ENCODE measurements at places on chromosomes 3 and 15.

DNA sequence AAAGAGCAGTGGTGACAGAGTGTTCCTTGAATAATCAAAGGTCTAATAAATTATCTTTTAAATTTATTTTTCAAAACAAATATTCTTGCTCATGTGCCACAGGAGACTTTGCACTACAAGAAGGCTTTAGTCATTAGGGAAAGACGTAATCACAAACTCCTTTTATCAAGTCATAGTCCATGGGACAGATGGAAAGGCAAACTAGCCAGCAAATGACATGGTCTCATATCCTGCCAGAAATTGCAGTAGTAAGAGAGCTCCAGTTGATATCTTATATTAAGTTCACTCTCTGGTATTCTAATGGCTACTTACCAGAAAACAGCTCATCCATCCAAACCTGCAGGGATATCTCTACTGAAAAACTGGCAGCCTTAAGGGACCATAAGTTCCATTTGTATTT lies 225.0 kb upstream of the TP63 start:
- no peak for DNase-seq

DNA sequence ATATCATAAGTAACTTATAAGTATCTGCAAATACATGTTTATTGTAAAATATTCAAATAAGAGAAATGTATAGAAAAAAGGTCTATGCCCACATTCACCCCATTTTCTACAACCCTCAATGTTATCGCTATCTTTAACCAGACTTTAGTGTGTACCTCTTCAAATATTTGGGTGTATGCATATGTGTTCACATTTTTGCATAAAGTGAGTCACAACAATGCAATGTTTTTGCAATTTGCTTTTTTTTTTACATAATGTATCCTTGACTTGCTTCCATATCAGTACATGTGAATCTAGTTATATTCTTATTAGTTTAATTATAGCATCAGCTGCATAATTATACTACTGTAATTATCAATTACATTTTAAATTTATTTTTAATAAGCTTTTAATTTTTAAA lies 117.3 kb upstream of the LYSMD4 start:
- DNase-seq: no peak

DNA sequence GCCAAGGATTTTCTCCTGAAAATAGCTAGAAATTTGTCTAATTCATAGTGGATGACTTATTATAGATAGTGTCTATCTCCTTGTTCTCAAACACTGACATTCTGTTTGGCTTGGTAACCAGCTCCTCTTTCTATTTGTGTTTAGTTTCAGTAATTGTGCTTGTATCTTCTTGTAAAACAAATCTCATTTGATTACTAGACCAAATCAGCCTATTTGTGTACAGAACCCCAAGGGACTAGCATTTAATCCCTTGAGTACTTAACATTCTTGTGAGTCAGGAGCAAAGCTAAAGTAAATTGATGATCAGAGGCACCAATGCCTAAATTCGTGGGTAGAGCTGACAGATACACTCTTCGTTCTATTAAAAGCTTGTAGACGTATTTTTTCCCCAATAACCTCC lies 306.5 kb upstream of the SLITRK3 start:
- no peak for DNase-seq

DNA sequence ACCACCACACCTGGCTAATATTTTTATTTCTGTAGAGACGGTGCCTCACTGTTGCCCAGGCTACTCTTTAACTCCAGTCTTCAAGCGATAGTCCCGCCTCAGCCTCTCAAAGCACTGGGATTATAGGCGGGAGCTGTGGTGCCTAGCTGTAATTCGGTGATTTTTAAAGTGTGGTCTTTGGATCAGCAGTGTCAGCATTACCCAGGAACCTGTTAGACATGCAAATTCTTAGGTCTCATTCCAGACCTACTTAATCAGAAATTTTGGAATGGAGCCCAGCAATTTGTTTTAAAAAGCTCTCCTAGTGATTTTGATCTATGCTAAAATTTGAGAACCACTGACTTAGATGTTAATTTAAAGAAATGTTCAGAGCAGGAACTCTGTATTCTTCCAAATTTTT lies 51.9 kb downstream of the GOLM2 start:
- DNase-seq: no peak

- peak; percentile 54 for DNase-seq
Observed at GRCh38 chr15:42919799-42920518, 619 bp downstream of the TTBK2 start.

DNA sequence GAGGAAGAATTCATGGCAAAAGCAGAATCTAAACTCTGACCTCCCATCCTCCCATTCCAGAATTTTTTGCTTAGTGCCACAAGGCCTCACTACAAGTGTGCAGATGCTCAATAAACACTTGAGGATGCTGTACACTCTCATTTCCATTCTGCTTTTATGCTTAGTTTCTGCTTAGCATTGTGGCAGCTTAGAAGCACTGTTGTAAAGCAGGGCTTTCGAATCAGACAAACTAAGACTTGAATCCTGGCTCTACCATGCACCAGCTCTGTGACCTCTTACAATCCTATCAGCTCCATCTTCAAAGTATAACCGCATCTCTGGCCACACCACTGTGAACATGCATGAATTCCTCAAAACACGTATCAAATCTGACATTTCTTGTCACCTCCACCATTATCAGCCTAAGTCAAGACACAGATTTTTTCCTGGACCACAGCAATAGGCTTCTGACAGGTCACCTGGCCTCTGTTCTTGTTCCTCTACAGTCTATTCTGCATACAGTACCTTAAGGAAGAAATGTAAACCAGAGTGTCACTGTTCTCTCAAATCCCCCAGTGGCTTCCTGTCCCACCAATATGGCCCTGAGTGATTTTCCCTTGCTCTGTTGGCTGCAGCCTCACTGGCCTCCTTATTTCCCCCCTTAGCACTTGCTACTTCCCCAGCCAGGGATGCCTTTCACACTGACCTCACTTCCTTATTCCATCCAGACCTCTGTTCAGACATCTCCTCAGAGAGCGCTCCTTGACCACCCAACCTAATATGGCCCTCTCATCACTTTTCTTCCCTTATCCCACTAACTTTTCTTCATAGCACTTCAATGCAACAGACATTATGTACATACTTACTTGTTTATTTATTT lies 8.1 kb upstream of the PHC3 start:
- DNase-seq: no peak

GRCh38 chr3:19881036-19881435 lies 53.0 kb downstream of the EFHB start:
- DNase-seq: no peak

DNA sequence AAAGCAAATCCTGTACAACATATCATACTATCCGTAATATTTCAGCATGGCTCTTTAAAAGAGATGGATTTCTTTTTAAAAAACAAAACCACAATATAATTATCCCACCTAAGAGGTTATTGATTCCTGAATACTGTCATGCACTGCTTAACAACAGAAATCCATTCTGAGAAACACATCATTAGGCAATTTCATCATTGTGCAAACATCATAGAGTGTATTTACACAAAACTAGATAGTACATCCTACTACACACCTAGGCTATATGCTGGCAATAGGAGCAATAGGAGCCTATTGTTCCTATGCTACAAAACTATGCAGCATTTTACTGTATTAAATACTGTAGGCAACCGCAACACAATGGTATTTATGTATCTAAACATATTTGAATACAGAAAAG lies 242.0 kb downstream of the NEK10 start:
- DNase-seq: no peak

GRCh38 chr15:51386029-51386428 lies 44.6 kb downstream of the GLDN start:
- DNase-seq: no peak

DNA sequence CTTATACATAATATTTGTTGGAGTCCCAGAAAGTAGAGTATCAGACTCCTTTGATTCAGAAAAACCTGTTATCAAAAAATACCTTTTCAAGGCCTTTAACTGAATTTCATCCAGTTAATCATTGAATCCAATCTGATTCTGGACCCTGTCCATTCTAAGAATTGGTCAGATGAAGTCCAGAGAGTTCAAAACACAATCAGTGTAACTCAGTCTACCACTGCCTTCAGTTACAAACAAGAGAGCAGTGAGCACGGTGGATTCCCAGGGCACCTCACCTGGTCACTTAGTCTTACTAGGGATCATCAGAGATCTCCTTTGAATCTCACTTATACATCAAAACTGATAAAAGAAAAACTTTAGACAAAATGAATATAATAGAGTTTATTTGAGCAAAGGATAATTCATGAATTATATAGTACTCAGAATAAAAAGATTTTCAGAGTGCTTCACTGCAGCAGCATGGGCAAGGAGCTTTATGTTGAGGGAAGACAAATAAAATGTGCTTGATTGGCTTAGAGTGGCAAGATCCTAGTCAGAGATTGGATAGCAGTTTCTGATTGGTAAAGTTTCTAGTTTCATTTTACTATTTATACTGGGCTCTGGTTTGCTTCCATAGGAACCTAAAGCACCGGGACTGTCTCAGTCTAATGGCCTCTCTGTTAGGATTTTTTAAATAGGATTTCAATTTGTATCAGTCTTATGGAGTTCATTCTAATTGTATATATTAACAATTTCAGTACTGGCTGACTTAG lies 474.9 kb upstream of the GOLIM4 start:
- DNase-seq: no peak

DNA sequence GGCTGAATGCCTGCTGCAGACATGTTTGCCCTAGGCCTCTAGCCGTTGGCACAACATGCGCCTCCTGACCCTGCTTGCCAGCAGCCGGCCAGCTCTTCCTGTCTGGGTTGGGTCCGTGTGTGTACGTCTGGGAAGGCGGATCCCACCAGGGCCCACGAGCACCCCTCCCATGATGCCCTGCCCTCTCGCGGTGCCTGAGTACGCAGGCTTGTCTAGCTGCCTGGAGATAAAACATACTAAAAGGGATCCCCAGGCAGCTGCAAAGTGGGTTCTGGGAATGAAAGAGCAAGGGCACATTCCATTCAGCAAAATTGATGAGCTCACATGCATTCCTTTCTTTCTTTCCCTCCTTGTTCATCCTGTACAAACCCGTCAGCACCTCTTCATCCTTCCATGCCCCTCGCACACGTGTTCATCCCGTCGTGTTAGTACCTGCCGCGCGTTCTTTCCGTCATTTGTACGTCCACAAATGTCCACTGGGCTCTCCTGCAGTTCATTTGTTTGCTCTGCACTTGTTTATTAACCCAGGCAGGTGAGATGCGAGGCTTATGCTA lies 74.3 kb downstream of the FBLN2 start:
- no peak for DNase-seq

- DNase-seq: no peak
Observed at GRCh38 chr3:193971261-193971751, 164.6 kb upstream of the HES1 start.

GRCh38 chr15:33985751-33986150 lies 17.5 kb downstream of the CHRM5 start:
- DNase-seq: no peak

DNA sequence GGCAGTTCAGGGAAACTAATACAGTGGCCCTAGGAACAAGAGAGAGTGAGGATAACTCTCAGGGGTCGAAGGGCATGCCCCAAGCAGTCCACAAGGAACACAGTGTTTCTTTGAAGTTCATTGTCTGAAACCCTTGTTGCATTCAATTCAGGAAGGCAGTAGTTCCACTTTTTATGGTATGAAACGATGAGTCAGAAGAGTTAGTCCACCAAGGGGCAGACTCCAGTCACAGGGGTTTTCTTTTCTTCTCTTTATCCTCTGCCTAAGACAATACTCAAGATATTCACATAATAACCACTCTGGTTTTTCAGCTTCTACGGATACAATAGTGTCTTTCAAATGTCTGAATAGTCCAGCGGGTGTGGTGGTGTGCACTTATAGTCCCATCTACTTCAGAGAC lies 23.7 kb upstream of the TICRR start:
- no peak for DNase-seq

DNA sequence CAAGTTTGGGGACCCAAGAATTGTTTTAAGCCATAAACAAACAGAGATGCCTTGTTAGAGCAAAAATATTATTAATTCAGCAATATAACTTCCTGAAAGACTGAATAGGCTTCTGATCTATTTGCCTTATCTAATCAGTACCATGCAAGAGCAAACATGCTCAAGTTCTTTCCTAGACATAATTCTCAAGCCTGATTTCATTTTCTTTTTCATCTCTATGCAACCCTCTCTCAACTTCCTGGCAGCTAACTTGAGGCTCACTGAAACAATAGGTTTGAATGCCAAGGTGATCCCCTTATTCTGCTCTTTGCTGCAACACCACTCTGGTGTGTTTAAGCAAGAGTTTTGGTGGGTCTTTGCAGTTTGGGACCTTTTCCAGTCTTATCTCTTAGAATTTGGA lies 230.9 kb upstream of the CD96 start:
- no peak for DNase-seq

DNA sequence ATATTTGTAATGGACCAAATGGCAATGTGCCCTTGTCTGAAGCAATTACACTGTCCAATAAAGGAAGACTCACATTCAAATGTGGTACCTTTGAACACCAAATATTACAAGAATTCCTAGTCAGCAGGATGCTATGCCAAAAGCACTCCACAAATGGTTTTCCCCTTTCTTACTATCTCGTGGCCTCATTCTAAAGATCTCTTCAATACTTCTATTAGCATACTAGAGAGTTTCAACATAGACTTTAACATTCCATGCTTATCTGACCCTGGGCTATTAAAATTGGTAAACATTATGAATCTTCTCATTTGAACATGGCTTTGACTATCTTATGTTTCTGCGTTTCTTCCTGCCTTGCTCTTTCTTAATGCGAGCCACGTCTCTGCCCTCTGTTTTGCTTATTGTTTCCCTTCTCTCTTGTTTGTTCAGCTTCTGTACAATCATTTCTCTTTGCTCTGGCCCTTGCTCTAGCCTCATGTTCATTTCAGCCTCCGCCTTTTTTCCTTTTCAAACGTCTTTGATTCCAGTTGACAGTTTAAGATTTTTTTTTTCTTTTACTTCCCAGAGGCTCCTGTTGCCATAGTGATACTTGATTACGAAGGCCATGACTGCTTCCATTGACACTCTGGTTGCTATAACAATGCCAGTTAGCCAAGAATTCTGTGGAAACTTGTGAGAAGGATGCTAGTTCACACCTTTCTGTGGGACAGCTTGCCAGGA lies 49.5 kb upstream of the SLC9A9 start:
- no peak for DNase-seq

GRCh38 chr3:148128136-148128535 lies 569.6 kb upstream of the AGTR1 start:
- no peak for DNase-seq

DNA sequence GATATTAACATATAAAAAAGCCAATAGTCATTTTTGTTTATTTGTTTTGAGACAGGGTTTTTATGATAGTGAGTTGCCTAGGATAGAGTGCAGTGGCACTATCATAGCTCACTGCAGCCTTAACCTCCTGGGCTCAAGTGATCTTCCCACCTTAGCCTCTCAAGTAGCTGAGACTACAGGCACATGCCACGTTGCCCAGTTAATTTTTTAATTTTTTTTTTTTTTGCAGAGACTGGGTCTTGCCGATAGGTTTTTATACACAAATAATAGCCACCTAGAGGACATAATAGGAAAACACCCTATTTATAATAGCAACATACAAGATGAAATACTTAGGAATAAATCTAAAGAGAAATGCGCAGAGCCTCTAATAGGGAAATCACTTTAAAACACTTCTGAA lies 13.3 kb downstream of the EIF3J start:
- DNase-seq: no peak

DNA sequence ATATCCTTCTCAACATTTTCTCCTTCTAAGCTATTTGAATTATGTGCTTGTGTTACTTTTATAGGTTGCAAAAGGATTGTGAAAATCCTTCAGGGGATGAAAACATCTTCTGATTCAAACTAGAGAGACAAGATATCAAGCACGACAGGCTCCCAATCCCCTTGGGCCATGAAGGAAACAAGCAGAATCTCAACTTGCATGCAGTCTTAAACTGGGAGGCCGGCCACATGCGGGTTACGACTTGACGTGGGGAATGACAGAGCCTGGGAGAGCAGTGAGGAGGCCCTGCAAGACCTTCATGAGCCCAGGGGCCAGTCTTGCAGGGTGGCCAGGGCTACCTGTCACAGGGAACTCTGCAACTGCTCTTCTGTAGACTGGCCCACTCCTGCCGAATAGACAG lies 94.4 kb downstream of the SCN11A start:
- DNase-seq: no peak
